CD4-positive, alpha-beta T cell treated with Interferon alpha-2 for 1 hour (primary cell): ENCODE measurements at places on chromosomes 4 and X.
A peak's percentile ranks its signal among the peaks of the same experiment; 100 is the strongest.

GRCh38 chrX:103704863-103705262, 5.8 kb upstream of the TMEM31 start:
- DNase-seq, result no peak

- DNase-seq, result no peak
Observed at GRCh38 chr4:66300336-66300934, 630.1 kb upstream of the EPHA5 start.

DNA sequence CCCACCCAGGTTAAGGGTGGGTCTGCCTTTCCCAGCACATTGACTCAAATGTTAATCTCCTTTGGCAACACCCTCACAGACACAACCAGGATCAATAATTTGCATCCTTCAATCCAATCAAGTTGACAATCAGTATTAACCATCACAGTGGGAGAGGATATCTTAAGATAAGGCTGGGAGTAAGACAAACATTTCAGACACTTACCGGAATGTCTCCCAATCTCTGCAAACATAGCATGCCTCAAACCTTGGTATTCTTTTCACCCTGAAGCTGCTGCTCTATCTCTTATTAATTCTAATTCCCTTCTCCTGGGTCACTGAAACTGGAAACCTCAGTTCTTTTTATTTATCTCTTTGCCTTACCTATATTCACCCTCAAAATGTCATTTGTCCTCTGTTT, 19.0 kb upstream of the TAPT1 start:
- no peak for DNase-seq

- DNase-seq, result no peak
Observed at GRCh38 chr4:88952081-88952480, 104.9 kb downstream of the FAM13A start.

DNA sequence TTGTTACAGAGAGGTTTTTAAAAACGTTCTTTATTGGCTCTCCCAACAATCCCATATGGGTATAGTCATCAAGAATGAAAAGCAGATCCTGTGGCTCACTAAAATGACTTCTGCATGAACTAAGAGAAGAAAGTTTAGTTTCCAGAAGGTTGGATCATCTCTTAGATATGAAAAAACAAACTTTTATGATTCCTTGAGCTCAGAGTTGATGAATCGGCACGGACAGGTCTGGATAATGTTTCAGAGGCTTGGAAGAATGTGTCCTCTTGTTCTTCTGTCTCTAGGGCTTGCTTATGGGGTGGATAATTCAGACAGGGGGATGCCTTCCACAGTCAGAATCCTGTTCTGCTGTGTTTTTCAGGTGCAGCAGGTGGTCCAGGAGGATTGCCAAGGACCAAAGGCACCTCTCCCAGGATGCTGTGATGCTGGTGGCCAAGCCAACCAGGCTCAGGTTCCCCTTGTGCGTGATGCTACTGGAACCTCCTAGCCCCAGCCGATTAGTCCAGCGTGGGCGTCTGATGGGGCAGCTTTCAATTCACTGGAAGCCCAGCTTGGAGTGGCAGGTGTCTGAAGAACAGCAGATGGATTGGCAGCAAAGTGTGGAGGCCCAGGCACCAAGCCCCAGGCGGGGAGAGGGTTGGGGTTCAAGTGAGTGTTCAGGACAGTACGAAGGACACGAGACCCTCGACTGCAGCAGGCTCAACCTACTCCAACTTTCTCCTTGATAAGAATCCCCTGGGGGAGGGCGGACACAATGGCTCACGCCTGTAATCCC, 30.3 kb downstream of the CCKAR start:
- DNase-seq, result no peak

DNA sequence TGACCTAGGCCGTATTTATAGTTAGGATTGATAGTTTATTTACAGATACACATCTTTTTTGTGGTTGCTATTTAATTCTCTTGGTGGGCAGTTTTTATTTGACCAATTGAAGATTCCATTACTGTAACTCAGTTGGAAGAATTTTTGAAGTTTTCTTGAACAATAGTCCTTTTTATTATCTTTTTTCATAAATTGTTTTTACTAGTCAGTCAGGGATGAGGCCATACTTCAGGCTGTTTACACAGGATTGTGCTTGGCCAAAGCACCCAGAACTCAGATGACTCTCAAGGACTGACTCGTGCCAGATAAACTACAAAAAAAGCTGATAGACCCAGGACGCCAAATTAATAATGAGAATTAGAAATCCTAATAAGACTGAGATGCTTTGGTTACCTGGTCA, 7.0 kb downstream of the HERC3 start:
- no peak for DNase-seq

DNA sequence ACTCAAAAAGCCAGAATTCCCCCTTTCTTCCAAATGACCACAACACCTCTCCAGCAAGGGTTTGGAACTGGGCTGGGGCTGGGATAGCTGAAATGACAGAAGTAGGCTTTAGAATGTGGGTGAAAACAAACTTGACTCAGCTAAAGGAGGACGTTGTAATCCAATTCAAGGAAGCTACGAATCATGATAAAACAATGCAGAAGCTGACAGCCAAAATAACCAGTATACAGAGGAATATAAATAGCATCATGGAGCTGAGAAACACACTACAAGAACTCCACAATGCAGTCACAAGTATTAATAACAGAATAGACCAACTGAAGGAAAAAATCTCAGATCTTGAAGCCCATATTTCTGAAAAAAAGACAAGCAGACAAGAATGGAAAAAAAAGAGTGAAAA, 95.8 kb upstream of the TET2 start:
- no peak for DNase-seq

DNA sequence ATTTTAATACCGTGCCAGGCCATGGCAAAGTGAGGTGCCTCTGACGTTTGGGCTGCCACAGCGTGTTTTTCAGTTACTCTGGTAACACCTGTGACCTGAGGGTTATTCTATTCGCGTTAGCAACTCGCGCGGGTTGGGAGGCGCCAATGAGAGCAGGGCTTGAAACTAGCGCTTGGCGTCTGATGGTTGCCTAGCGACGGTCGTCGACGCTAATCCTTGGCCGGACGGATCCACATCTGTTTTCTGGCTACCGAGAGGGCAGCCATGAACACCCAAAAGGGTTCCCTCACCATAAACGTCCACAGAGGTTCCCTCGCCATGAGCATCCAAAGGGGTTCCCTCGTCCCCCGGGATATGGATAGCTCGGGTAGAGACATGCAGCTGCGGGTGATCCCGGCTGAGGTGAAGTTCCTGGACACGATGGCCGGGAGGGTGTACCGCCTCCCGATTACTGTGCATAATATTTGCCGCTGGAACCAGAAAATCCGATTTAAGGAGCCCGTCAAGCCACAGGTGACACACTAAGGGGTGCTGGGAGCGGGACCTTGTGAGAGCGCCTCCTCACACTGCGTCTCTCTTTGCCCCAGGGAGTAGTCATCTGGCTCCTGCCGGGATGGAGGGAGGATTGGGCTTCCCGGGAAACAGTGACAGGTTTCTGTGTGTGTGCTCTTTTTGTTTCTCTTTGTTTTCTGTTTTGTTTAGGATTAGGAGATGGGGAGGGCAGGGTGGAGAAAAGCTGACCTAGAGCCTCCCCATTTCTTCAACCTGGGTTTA, at the start of gene CFAP47:
CFAP47 (plus strand) TSS at position 199 of the 774 bp plus-strand sequence; CDS start at position 265, 66 bp downstream.
- no peak for DNase-seq

GRCh38 chr4:140807491-140808252, 51.5 kb upstream of the TBC1D9 start:
- DNase-seq, result no peak

GRCh38 chr4:107575243-107575642, 144.8 kb downstream of the PAPSS1 start:
- no peak for DNase-seq

GRCh38 chr4:55553441-55554201, 6.9 kb upstream of the CLOCK start:
- peak; percentile 59 for DNase-seq

GRCh38 chrX:38484607-38485498, 76.5 kb upstream of the TSPAN7 start:
- no peak for DNase-seq

DNA sequence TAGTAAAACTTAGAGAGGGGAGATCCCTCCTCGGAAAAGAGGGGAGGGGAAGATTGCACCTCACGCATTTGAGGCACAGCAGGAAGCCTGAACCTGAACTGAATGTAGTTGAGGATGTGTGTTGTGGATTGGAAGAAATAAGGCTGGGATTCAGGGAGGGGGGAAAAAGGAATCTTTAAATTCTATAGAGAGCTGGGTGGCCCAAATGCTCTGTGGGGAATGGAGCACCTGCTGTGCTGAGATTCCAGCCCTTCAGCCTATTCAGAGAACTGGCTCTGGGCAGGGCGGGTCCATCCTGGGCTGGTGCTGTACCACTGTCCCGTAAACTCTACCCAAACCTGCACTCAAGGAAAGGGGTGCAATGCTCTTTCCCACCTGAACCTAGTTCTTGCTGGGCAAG, 4.1 kb downstream of the FOXO4 start:
- no peak for DNase-seq

DNA sequence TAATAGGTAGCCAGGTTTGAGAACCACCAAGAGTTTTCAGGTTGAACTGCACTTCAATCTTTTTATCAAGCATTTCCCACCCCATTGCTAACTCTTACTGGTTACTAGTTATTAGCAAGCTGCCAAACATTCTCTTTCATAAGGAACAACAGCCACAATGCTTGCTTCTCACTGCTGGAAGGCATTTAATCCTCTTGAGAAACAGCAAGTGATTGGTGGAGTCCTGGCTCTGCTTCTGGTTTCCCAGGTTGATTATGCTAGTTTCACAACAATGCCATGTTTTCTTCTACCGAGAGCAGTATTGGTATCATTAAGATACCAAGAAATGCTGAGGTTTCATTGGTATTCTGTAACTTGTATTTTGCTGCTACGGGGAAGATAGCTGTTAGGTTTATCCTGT, 32.2 kb upstream of the TXLNG start:
- no peak for DNase-seq

DNA sequence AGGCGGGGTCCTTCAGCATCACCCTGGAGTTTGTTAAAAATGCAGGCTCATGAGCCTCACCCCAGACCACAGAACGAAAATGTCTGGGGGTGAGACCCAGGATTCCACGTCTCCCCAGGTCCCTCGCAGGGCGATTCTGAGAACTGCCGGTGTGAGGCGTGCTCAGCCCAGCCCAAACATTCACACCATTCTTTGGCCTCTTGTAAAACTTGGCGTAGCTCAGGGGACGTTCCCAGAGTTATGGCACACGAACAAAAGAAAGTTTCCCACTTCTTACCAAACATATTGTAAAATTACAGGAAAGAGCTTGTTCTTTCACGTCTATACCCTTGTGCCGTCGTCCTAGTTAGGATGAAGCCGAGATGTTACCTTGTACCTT, 12.9 kb downstream of the CD99 start:
- DNase-seq, result no peak

GRCh38 chr4:151439320-151439719, 30.3 kb downstream of the FHIP1A start:
- no peak for DNase-seq

- DNase-seq, result no peak
Observed at GRCh38 chrX:84909151-84909550, 94.5 kb upstream of the APOOL start.

GRCh38 chr4:121642292-121642691, 54.5 kb downstream of the ANXA5 start:
- no peak for DNase-seq

DNA sequence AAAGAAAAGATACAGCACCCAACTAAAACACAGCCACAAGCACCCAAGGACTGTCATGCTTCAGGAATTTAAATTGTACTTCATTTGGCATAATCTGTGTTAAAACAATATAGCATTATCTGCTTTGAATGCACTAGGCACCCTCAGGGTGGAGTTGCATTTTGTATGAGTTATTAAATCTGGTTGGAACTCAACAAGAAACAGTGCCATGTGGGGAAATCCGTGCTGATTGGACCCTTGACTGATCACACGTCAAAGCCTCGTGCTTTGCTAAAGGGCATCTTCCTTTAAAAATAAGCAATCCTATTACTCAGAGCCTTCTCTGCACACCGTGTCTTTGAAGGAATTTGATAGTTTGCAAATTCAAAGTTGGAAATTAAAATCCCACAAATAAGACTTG, 35.4 kb downstream of the IGFBP7 start:
- DNase-seq, result no peak

- no peak for DNase-seq
Observed at GRCh38 chrX:117989512-117989911, 127.1 kb downstream of the KLHL13 start.
